Epithelial cell of alveolus of lung (primary cell): ENCODE measurements at places on chromosomes 11 and 22. TPM values are rescaled to one million over a fixed set of nuclear protein-coding genes. Genes with fewer than 3 reads are reported as not detected.

SLC29A2 gene
- total RNA-seq, result 1.5 and 3.6 TPM in 2 replicates

C22orf15 gene
- total RNA-seq, result 0.08 and 0.52 TPM in 2 replicates

BIK gene
- total RNA-seq, result 0.39 TPM in 1 of 2 replicates, not detected in the other

SLC43A3 gene
- 54.6 and 115 TPM in 2 replicates for total RNA-seq

ARHGAP20 gene
- 1.4 and 2.7 TPM in 2 replicates for total RNA-seq

NPTXR gene
- 0.78 and 4.4 TPM in 2 replicates for total RNA-seq

SCGB1C1 gene
- total RNA-seq, result not detected in 2 replicates

RFPL3 gene
- not detected in 2 replicates for total RNA-seq

PTPRJ gene
- 5.6 and 13.8 TPM in 2 replicates for total RNA-seq

IGLL1 gene
- total RNA-seq, result not detected in 2 replicates
